Posterior vena cava (tissue), 2 donors: ENCODE measurements at places on chromosomes 2 and 18. TPM values are rescaled to one million over a fixed set of nuclear protein-coding genes. Genes with fewer than 3 reads are reported as not detected.

DNA sequence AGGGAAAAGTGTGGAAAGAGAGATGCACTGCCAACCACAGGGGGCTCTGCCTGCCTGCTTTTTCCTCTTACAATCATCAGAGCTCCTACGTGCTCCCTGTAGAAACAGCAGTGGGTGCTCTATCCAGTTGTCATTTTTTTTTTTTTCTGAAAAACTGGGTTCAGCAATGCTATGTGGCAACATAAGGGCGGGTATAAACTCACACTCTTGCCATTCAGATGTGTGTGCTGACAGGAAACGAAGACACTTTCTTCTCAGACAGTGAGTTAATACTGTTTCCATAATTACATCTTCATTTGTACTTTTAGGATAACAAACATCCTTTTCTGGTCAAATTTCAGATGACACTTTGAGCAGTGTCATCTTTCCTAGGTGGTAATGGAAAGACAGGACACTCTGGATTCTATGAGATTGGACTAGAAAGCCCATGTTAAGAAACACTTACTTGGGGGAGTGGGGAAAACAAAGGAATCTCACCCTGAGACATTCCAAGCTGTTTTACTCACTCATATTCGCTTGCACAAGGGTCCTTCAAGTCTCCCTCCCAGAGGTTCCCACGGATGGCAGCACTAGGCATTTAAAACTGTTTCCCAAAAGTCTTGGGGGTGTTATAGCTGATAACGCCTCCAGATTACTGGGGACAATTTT is 41.3 kb downstream of the CCDC93 start:
- no peak for DNase-seq

- DNase-seq, result no peak
Measured at GRCh38 chr2:214514704-214515103, 103.8 kb downstream of the VWC2L start.

DNA sequence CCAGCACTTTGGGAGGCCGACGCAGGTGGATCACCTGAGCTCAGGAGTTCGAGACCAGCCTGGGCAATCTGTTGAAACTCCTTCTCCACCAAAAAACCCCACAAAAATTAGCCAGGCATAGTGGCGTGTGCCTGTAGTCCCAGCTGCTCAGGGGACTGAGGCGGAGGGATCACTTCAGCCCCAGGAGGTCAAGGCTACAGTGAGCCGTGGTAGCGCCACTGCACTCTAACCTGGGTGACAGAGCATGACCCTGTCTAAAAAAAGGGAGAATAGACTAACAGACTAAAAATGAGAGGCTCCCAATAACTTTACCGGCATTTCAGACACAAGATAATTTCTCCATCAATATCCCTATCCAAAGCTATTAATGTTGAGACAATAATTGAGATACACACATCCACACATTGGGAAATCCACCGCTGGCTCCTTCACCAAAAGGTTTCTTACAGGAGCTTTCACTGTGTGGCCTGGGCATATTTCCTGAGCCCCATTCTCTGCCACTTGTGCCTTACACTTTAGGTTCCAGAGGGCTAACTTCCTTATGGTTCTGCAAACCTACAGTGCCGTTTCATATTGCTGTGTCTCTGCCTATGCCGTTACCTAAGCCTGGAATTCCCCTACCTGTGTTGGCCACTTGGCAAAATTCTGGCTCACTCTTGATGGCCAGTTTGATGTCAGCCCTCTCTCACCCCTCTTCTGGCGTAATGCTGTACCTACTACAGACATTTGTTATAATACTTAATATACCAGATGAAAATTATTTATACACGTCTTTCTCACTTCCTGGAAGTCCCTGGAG is 115.8 kb upstream of the ZFP36L2 start:
- DNase-seq, result no peak

GRCh38 chr18:39039813-39040212 is 1474.2 kb upstream of the CELF4 start:
- DNase-seq, result no peak

DNA sequence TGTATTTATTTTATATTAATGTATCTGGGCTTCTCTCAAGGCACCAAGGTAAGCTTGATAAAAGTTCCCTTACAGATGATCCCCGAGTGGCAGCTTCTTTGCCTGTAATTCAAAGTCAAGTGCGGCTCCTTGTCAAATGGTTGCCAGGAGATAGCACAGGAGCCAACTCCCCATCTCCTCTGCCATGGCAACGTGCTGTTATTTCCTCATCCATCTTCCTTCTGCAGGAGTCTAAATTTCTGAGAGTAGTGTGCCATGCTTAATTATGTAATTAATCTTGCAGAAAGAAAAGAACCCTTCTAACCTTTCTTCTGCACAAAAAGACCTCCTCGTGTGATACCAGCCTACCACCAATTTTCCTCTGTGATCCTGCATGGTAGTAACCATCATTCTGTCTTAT is 46.2 kb upstream of the ACMSD start:
- no peak for DNase-seq

DNA sequence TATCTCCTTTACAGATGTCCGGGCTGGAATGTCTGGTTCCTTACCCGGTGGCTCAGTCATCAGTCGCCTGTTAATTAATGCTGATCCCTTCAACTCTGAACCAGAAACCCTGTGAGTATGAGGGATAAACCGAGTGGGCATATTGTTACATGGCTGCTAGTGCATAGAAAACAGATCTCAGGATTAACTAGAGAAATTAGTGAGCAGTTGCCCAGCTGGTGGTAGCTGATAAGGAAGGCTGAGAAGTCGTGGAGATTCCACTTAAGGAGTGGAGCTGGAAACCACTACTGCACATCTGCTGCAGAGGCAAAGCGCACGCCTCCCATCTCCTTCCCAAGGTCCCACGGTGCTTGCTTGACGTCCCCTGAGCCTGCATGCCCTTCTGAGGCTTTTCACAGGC is 97.7 kb downstream of the DGKD start:
- peak; percentile 12 for DNase-seq

DNA sequence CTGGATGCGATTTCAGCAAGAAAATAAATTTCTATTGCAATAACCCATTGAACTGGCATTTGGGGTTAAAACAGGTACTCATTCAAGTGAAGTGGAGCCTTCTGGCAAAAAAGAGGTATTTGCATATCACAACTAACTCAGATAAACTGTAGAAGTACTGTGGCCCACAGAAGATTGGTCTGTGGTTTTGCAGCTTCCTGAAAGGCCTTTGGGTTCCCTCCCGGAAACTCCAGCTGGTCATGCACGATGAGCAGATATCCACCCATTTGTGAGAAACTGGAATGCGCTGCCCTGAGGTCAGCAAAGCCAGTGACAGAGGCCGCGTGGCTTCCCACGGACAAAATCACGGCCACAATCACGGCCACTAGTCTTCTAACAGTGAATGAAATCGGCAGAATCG is 106.3 kb downstream of the EPHA4 start:
- no peak for DNase-seq

- DNase-seq, result no peak
Measured at GRCh38 chr2:220575963-220576362, 948.5 kb downstream of the SLC4A3 start.

DNA sequence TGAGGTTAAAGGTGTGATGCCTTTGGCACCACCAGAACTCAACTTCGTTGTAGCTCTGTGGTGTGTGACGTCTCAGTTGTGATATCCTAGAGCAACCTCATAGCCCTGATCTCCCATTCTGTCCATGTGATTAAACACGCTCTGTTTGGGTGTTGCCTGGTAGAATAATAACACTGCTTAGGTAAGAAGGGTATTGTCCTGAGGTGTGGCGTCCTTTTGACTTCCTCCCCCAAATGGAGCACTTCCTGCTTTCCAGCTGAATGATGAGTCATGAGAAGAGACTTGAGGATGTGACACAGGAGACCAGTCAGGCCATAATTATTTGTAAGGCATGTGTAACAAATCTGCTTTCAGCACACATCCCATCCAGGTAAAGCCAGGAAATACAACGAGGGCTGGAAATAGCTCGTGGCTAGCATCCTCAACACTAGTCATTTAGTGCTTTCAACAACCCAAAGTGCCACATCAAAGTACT is 100.7 kb downstream of the RAPGEF4 start:
- DNase-seq, result no peak

DNA sequence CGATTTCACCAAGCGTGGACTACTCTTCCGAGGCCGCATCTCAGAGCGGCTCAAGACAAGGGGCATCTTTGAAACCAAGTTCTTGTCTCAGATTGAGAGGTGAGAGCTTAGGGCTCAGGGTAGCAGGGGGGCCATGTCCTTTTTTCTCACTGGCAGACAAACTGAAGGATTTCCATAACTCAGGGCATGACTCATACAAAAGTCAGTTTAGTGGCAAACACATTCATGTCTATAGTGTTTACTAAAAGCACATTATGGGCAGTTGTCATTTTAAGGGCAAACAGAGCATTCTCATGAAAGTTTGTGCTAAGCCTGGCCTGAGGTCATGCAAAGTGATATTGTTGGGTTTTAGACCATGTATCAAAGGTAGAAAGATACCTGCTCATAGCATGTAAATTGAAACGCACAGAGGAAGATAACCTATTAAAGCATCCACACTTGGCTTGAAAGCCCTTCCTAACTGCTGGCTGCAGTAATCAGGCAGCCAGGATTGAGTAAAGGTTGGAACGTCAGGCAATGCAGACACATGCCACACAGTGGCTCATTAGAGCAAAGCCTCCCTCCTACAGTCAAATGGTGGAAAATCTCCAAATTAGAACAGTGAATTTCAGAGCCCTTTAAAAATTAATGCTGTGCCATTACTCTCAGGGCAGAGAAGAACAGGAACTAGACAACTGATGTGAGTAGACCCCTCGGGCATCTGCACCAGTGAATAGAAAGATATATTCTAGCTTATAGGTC is 54.2 kb downstream of the HK2 start:
- no peak for DNase-seq

- no peak for DNase-seq
Measured at GRCh38 chr2:163182764-163183354, 344.3 kb upstream of the KCNH7 start.

- DNase-seq, result no peak
Measured at GRCh38 chr2:55422876-55423665, 3.4 kb upstream of the CCDC88A start.

DNA sequence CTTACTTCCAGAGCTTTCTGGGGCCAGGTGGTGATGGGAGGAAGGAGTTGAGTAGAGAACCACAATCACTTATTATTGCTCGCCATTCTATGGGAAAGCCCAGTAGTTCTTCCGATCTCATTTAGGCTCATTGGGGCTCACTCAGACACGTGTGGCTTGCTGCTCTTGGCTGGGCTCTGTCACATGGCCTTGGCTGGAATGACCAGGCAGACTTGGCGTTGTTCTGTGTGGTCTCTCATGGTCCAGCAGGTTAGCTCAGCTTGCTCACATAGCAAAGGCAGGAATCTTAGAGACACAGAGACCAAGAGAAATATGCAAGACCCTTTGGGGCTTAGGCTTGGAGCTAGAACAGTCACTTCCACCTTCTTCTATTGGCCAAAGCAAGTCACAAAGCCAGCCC is 261.2 kb downstream of the LOXHD1 start:
- DNase-seq, result no peak

DNA sequence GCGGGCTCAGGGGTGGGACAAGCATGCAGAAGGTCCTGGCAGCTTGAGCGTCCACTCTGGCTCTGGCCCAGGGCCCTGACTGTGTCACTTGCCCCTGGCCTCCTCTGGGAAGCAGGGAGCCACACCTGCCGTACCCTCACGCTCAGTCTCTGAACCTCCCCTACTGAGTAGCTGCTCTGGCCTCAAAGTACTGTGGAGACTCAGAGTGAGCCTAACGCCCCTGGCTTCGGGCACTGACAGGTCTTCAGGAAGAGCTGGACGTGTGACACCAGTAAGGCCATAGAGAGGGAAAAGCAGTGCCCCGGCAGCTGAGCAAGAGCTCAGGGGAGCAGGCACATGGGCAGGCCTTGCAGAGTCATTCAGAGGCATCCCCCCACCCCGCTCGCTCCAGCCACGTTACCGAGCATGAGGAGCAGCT is 73.3 kb downstream of the SFXN5 start:
- no peak for DNase-seq

GRCh38 chr2:20594048-20594750 is 56.7 kb downstream of the HS1BP3 start:
- no peak for DNase-seq

- no peak for DNase-seq
Measured at GRCh38 chr2:85589982-85590791, 5.4 kb upstream of the RNF181 start.

- no peak for DNase-seq
Measured at GRCh38 chr2:197986977-197987376, 182.6 kb downstream of the PLCL1 start.

GRCh38 chr2:126797622-126798275 is 100.9 kb upstream of the TEX51 start:
- peak; percentile 74 for DNase-seq

DNA sequence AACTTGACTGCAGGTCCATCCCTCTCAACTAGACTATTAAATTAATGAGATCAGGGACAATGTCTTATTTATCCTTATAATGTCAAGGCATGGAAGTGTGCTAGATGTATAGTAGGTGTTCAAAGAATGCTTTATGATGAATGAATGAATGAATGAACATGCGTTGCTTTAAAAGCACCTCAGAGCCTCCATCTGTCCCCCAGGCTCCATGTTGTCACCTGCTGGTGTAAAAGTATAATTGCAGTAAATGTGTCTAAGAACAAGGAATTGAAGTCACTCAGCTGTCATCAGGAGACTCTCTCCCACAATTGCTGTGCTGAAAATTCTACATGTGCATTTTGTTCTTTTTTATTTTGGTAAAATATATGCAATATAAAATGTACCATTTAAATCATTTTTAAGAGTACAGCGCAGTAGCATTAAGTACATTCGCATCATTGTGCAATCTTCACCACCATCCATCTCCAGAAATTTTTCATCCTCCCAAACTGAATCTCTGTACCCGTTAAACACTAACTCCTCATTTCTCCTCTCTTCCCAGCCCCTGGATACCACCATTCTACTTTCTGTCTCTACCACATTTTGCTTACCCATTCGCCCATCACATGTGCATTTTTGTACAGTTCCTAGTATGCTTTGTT is 52.6 kb downstream of the GNAL start:
- DNase-seq, result no peak

GRCh38 chr2:119697290-119698020 is 18.5 kb downstream of the TMEM177 start:
- DNase-seq, result no peak

DNA sequence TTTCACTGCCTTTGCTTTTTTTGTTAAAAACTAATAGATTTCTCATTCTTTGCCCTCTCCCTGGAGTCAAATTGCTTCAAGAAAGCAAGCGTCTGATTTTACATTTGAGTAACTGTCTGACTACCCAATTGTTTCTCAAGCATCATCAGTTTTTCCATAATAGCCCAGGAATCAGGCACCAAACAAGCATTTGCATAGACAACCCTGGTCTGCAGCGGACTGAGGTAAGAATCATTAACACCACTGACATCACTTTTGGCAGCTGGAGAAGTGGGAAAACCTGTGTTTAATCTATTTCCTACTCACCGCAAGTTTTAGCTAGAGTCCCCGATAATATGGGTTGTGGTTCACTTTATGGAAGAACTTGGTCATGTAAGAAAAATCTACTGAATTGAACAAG is 55.7 kb downstream of the IRS1 start:
- no peak for DNase-seq

ATP6V1B1 gene
- 1.4 TPM for total RNA-seq

DYSF gene
- total RNA-seq, result 46.8 TPM

UBR3 gene
- total RNA-seq, result 54.2 TPM

DYNAP gene
- total RNA-seq, result not detected

DDX18 gene
- 45.8 TPM for total RNA-seq

STPG4 gene
- total RNA-seq, result not detected

SLC23A3 gene
- 0.71 TPM for total RNA-seq

CLEC4F gene
- 0.29 TPM for total RNA-seq

COL3A1 gene
- 826 TPM for total RNA-seq
